ENCODE measurements at places on chromosomes 2 and 18.

DNA sequence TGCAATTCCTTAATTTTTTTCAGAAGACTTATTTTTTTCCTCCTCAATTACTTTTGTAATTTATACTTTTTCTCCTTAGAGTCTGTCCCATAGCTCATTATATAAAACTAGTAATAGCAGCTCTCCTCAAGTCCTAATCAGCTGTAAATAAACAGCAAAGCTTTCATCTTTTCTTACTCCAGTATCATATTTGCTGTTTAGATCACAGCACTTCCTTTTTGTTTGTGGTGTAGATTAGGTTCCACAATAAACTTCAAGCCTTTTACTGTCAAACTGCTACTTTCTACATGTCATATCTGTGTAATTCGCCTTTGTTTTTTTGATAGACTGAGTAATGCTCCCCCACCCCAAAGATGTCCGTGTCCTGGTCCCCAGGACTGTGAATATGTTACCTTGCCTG, 25.5 kb downstream of the GCG start:
- DNase-seq: no peak

- no peak for DNase-seq
Measured at GRCh38 chr2:152407204-152407721, 72.3 kb downstream of the FMNL2 start.

GRCh38 chr18:45678850-45679249, 45.1 kb upstream of the SLC14A1 start:
- no peak for DNase-seq

DNA sequence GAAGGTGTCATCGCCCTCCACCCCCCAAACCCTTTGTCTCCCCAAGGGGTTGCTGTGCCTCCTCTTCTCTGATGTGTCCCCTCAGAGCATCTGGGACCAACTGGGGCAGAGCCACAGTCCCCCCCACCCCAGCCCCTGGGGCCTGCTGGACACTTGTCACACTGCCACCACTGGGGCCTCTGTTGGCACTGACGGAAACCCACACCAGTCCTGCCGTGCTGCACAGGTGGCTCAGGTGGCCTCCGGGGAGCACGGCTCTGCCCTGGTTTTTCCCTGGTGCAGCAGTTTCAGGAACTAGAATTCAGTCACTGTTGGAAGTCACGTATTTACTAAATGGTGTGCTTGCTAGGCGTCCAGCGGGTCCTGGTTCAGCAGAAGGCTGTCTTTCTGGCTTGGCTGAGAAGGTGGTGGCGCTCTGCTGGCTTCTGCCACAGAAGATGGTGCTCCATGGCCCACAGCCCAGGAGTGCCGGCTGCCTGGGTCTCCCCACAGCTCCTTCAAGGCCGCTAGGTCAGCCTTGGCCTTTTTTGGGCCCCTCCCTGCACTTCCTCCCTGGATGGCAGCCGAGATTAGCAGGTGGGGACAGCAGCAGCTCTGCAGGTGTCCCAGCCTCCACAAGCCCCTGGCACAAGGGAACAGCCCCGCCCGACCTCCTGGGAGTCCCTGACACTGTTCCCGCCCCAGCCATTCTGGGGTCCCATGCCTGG, 18.6 kb upstream of the KLHL30 start:
- no peak for DNase-seq

GRCh38 chr2:65076345-65076710, 20.1 kb downstream of the CEP68 start:
- DNase-seq: no peak

GRCh38 chr2:143936848-143937722, 582.8 kb downstream of the ZEB2 start:
- DNase-seq: no peak

All from activated T-helper 1 cell treated with anti-CD3 and anti-CD28 coated beads, Interleukin-2, amount 50 U/mL, for 16 hours (primary cell).